IMR-90 (cell line): ENCODE measurements at places on chromosomes 7 and 10. TPM values are rescaled to one million over a fixed set of nuclear protein-coding genes. Genes with fewer than 3 reads are reported as not detected.

- DNase-seq, result peak; percentile 83
Observed at GRCh38 chr7:139588632-139589031, 65.1 kb downstream of the CLEC2L start.

- DNase-seq, result no peak
Observed at GRCh38 chr7:108589199-108589598, 19.5 kb downstream of the DNAJB9 start.

GRCh38 chr7:83472376-83472775 is 176.6 kb downstream of the SEMA3E start:
- DNase-seq, result no peak

- no peak for DNase-seq
Observed at GRCh38 chr7:1924258-1924817, 254.3 kb downstream of the ELFN1 start.

DNA sequence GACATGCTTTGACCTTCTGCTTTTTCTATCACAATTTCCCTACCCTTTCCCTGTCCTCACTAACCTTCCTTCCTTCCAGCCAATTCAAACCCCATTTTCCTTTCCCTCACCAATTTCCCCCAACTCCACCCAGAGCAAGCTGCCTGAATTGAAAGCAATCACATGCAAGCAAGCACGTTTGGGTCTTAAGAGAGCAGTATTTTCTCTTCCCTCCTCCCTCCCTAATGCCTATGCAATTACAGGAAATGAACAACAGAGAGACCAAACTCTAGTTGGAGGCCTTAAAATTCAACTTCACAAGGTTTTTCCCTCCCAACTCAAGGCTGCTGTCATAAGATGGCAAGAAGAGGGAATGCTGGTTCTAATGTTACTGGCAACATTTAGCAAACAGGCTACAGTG is 117.2 kb downstream of the MYOF start:
- no peak for DNase-seq

DNA sequence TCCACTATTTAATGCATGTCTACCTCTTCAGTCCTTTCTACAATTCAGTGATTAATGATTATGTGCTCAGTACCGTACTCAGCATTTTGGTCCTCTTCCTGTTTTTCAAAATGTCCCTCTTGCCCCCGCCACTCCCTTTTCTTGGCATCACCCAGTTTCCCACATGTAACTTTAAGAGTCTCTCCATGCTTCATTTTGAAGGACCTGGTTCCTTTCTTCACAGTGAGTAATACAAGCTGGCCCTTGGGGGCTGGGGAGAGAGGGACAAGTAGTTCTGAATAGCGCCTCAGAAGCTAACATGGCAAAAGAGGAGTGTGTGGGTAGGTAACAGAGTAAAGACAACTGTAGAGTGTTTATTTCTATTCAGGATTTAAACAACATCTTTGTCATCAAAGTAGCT is 34.6 kb upstream of the SLIT1 start:
- DNase-seq, result no peak

GRCh38 chr7:130777426-130777825 is 43.4 kb upstream of the KLF14 start:
- DNase-seq, result no peak

DNA sequence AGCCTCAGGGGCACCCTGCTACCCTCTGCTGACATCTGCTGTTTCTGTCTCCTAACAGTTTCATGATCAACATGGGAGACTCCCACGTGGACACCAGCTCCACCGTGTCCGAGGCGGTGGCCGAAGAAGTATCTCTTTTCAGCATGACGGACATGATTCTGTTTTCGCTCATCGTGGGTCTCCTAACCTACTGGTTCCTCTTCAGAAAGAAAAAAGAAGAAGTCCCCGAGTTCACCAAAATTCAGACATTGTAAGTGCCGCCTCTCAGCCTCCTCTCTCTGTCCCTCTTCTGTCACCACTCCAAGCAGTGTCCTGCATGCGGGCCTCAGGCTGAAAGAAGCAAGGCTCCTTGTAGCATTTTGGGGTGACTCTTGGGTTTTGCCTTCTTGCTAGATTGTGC is 39.0 kb downstream of the POR start:
- DNase-seq, result no peak

DNA sequence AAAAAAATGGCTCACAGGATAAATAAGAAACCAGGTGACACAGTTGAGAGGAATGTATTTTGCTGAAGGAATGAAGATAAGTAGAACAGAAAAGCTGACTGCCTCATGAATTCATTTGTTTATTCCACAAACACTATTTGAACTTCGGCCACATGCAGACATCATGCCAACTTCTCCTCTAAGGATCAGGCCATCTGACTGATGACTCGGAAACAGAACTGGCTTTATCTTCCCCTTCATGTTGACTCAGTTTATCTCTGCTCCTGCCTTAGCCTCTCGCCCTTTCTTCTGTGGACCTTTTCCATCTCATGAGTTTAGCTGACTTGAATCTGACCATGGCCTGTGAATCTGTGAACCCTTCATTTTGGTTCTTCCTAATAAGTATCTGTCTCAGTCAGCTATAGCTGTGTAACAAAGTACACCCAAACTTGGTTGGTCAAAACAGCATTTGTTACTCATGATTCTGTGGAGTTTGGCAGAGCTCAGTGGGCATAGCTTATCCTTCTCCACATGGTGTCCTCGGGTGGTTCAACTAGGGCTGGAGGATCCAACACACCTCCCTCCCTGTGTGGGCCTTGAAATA is 44.0 kb upstream of the GRID1 start:
- DNase-seq, result peak; percentile 89

DNA sequence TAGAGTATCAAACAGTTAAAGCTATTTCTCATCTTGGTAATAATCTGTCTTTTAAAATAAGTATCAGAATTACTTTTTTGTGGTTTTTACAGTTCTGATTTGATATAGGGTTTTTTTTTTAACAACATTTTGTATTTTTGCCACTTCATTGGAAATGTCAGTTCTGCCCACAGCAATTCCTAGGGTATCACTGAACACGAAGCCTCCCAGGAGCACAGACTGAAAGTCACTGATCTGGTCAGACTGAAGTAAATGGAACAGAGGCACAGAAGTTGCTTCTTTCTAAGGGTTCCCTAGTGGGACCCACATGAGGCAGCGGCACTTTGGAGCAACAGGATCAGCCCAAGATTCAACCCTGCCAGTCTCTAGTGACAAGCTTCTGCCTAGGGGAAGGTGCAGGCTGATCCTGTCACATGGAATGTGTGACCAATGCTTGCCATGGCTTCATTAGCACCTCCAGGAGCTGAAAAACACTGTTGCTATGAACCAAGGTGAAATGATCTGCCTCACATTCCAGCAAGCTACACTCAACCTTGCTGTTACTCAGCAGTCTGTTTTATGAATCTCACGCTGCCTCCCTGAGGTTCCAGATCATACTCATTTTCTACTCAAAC is 273.4 kb upstream of the CSTF2T start:
- peak; percentile 11 for DNase-seq

DNA sequence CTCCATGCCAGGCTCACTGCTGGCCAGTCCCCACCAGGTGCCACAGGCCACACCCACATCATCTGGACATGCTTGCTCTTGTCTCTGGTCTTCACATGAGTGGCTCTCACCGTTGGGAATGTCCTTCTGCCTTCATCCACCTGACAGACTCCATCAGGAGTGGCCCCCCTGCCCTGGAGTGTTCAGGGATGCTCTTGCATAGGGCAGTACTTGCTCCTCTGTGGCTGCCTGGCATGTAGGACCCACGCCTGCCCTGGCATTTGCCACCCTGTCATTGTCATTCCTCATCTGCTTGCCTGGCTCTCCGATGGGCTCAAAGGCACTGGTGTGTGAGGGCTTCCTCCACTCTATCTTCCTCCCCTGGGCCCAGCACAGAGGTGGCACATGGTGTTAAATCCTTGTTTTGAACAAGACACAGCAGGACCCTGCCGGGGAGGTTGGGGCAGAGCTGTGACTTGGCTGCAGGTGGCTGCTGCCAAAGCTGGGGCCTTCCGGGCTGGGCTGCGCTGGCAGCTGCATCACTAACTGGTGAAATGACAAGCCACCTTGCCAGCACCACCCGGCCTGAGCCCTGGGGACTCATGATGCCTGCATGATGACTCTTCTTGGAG is 1.8 kb downstream of the SH2D4B start:
- no peak for DNase-seq

DNA sequence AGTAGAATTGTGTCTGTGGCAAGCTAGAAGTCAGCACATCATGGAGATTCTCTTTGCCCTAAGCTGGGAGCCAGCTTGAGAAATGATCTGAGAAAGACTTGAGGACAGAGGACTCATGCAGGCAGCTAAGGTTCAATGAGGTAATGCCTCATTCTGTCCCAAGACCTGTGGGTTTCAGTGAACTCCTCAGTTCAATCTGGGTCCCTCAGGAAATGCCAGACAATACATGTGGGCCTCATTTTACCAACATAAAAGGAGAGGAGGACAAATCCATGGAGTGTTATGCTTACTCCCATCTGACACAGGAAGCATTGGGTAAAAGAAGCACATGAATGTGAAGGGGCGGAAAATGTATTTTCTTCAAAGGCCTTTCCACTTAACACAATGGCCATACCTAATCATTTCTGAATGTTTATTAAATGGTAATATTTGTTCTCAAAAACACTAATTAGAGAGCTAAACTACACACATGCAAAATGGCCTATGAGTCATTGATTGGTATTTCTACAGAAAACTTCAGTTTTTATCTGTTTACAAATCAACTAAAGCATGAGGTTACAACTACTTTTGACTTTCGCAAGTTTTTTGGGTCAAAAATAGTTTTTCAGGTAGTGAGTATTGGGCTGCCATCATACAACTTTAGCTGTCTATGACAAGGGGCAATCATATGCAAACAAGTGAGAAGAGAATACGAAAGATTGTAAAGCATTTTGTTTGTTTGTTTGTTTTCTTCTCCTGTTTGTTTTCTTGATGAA is 205.3 kb downstream of the CHRM2 start:
- peak; percentile 74 for DNase-seq

- no peak for DNase-seq
Observed at GRCh38 chr7:103887050-103887449, 102.4 kb downstream of the RELN start.

DNA sequence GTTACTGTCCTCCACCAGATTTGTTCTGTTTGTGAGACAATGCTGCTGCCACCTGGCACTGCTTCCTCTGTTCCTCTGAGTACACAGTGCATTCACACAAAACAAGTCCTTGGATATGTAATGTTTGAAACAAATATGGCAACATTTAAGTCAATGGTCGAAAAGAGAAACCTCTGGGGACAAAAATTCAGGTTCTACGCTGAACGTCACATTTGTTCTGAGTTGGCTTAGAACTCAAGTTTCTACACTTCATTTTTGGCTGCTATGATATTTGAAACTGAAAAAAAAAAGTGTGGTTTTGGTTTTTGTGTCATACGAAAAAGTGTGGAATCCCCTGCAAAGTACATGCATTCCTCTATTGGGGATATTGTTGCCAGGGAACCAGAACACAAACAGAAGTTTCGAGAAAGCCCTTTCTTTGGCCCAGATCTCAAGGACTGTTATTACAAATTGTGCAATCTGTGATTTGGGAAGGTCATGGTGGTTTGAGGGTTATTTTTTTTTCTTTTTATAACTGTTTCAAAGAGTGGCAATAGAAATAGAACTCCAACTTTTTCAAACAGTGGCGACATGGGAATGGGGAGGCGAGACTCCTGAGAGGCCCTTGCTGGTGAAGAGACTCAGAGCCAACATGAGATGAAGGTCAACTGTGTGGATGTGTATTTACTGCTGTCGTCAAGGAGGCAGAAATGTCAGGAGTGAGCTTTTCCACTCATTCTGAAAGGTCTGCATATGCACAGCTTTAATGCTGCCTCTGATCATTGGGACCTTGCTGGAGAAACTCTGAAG is 127.5 kb downstream of the CUBN start:
- DNase-seq, result peak; percentile 88

DNA sequence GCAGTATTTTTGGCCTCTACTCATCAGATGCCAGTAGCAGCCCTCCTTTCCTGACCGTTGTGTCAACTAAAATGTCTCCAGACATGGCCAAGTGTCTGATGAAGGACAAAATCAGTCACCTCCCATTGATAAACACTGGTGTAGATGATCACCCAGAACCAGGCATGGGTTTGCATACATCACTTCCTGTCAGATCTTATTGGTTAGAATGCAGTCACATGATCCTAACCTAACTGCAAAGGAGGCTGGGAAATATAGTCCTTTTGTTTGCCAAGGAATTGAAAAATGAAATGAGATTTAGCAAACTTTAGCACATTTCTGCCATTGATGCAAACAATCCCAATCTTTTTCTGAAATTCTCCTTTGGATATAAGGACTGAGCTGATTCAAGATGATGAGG is 141.4 kb downstream of the BUB3 start:
- DNase-seq, result no peak

FRMD4A gene
- 68.8 and 80.6 TPM in 2 replicates for polyA plus RNA-seq

SLC26A4 gene
- 0.09 and 0.20 TPM in 2 replicates for polyA plus RNA-seq

SEMA3E gene
- polyA plus RNA-seq, result 0.31 and 0.42 TPM in 2 replicates

CYP3A4 gene
- polyA plus RNA-seq, result not detected in 2 replicates

PSD gene
- polyA plus RNA-seq, result 4.4 and 5.8 TPM in 2 replicates

HERC4 gene
- polyA plus RNA-seq, result 46.1 and 66.6 TPM in 2 replicates

HOXA5 gene
- 28.1 and 29.4 TPM in 2 replicates for polyA plus RNA-seq

C10orf95 gene
- not detected in 2 replicates for polyA plus RNA-seq
